T follicular helper cell (primary cell): ENCODE measurements at places on chromosomes 1 and 21.

DNA sequence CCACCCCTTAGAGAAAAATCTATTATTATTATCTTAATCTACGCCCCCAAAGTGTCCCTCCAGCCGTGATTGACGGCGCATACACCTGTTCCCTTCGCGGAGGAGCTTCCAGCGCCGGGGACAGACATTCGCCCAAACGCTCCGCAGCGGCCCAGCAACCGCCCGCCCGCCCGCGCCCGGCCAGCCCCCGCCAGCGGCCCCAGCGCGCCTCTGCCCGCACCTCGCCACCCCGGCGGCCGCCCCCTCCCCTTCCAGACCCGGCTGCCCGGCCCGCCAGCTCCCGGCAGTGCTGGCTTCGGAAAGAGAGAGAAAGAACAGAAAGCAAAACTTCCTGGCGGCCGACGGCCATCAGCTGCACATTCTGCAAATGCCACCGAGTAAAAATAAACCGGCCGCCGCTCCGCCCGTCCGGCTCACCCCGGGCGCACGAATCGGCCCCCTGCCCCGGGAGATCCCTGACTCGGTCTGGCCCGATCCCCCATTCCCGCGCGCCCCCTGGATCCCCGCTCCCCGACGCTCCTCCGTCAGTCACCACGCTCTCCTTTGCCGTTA is 1.6 kb downstream of the CASZ1 start:
- DNase-seq = no peak

- DNase-seq = no peak
Observed at GRCh38 chr1:175708787-175709186, 34.6 kb downstream of the TNR start.

- DNase-seq = no peak
Observed at GRCh38 chr1:164051782-164052181, 507.2 kb upstream of the PBX1 start.

DNA sequence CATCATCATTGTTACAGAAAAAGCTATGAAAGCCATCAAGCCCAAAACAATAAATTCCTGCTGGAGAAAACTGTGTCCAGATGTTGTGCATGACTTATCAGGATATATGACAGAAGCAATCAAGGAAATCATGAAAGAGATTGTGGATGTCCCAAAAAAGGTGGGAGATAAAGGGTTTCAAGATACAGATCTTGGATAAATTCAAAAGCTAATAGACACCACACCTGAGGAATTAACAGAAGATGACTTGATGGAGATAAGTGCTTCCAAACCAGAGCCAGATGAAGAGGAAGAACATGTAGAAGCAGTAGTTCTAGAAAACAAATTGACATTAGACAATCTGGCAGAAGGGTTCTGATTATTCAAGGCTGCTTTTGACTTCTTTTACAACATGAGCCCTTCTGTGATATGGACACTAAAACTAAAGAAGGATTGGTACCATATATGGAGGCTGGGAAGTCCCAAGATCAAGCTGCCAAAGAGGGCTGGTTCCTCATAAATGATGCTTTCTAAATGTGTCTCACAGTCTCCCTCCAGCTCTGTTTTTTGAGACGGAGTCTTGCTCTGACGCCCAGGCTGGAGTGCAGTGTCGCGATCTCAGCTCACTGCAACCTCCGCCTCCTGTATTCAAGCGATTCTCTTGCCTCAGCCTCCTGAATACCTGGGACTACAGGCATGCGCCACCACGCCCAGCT is 32.1 kb upstream of the LRIG2 start:
- no peak for DNase-seq

- peak; percentile 26 for DNase-seq
Observed at GRCh38 chr1:160997323-160998038, 23.5 kb downstream of the F11R start.

GRCh38 chr1:1281533-1282321 is 1.5 kb downstream of the SCNN1D start:
- no peak for DNase-seq

- no peak for DNase-seq
Observed at GRCh38 chr1:70134148-70134547, 71.2 kb downstream of the LRRC40 start.

DNA sequence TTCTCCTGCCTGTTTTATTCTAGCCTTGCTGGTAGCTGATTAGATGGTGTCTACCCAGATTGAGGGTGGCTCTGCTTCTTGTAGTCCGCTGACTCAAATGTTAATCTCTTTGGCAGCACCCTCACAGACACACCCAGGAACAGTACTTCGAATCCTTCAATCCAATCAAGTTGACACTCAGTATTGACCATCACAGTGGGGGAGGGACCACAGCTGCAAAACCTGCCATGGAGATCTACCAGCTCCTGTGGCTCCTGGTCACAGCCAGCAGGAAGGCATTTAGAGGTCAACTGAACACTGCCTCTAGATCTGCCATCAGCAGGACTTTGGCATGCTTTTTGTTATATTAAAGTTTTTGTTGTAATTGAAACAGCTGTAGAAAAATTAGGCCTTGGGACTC is 146.9 kb downstream of the RWDD3 start:
- no peak for DNase-seq

DNA sequence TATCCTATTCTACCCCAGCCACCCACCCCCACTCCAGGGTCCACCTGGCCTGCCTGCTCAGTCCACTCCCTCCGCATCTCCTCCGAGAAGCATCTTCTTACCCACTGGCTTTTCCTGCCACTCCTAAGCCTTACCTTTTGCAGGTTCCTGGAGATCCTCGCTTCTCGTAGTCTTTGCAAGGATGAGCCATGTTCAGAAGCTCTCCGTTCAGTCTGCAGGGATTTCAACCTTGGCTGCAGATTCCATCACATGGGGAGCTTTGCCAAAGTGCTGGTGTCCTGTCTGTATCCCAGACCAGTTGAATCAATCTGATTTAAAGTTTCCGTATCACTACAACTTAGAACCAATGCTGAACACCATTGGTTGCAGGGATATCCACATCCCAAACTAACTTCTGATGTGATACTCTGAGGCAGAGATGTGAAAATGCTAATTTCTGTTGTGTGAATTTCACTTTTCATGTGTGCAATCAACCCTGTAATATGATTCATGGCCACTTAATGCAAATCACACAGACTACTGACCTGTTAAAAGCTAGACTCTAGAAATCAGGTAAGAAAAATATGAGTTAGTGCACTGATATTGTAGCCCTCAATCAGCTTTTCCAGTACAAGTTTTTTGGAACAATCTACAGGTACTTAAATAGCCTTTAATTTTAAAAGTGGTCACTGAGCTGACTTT is 61.9 kb downstream of the CAPN2 start:
- no peak for DNase-seq

DNA sequence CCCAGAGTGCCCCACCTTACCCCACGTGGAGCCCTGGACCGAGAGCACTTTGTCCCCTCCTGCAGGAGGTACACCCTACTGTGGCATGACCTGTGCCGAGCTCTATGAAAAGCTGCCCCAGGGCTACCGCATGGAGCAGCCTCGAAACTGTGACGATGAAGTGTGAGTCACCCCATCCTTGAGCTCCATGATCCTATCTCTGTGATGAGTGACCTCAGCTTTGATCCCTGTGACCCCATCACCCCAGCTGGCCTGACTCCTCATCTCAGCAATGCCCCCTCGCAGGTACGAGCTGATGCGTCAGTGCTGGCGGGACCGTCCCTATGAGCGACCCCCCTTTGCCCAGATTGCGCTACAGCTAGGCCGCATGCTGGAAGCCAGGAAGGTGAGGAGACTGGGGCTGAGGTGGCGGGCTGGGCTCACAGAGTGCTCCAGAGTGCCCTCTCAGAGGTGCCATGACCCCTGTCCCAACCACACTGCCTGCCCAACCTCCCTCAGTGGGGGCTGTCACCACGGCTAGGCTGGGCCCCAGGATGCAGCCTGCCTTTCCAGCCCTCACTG is 16.2 kb upstream of the MPL start:
- no peak for DNase-seq

- peak; percentile 6 for DNase-seq
Observed at GRCh38 chr21:17612023-17612564, 607 bp downstream of the BTG3 start.

GRCh38 chr21:44507673-44508425 is 32.1 kb downstream of the KRTAP10-1 start:
- DNase-seq = no peak

DNA sequence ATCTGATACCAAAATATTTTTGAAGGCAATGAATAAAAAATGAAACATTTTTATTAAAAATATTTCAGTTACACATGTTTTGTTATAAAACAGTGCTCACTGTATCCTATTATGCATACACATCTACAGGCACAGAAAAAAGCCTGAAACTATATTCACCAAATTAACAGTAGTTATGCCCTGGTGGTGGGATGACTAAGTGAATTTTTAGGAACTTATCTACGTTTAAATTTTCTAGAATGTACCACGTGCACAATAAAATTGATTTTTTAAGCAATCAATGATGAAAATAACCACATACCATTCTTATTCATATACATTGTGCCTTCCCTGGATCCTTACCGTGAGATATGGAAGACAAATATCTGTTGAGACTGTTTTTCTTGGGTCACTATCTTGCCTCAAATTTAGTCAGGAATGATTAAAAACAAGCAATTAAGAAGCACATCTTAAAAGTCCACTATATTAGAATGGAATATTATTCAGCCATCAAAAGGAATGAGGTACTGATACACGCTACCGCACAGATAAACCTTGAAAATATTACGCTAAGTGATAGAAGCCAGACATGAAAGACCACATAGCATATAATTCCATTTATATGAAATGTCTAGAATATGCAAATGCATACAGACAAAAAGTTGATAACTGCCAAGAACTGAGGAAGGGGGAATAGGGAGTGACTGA is 17.4 kb downstream of the TP53BP2 start:
- no peak for DNase-seq

DNA sequence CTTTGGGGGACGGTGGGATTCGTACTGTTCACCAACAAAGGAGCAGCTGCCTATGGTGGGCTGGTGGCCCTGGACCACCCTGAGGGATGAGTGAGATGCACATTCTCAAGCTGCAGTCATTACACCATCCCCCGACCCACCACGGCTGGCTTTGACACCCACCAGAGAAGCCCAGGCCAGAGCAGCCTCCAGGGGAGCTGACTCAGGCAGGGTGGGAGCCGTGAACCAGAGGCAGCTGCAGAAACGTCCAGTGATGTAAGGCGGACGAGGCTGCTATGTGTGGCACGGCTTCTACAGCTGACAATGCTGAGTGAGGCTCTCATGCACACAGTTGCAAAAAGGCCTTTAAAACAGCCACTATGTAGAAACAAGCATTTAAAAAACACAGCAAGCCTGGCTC is 40.1 kb downstream of the CHAF1B start:
- no peak for DNase-seq

- DNase-seq = no peak
Observed at GRCh38 chr1:6544831-6545230, 9.5 kb downstream of the NOL9 start.

GRCh38 chr1:30872948-30873263 is 35.7 kb downstream of the SDC3 start:
- DNase-seq = no peak

GRCh38 chr1:219988387-219988786 is 57.9 kb downstream of the EPRS1 start:
- DNase-seq = no peak

- no peak for DNase-seq
Observed at GRCh38 chr1:54284781-54285529, 85.0 kb downstream of the MRPL37 start.

GRCh38 chr1:117760485-117760884 is 154.6 kb downstream of the TENT5C start:
- no peak for DNase-seq

- DNase-seq = no peak
Observed at GRCh38 chr1:31483012-31483946, 70.3 kb downstream of the SERINC2 start.

DNA sequence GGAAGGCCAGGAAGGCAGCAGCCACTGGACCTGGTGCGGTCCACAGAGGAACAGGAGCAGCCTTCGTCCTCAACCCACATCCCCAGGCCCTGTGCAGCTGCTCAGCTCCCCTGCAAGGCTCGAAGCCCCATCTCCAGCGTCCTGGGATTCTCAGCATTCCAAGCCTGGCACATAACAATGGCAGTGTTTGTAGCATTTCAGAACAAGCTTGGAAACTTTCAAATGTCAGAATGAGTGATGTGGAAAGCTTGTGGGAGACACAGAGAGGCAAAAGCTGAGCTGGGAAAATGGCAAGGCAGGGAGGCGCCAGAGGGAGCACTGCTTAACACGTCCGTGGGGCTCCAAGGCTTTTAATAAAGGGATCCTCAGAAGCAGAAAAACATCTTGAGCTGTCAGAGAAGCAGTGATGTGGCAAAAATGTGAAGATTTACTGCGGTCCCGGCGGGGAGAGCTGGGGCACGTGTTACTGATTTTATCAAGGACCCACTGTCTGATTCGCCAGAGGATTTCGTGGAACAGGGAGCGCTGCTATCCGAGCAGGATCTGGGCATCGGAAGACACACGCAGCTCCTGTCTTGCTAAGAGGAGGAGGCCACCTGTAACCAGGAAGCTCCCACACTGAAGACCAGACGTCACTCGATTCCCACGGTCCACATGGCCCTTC is 38.1 kb downstream of the TOMM20 start:
- DNase-seq = no peak

DNA sequence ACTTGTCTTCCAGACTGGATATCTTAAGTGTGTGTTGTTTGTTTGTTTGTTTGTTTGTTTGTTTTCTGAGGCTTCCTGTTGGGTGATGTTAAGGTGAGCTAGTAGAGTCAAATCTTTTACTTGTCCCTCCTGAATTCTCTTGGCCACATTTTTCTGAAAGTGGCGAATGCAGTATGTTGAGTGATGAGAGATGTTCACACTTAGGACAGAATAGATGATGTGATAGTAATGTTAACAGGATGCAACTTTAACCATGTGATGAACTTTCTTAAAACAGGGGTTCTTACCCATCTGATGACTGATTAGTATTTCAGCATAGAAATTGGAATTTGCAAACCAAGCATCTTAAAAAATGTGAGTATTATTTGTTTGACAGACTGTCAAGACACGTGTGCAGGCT is 40.2 kb downstream of the LMO4 start:
- DNase-seq = no peak

DNA sequence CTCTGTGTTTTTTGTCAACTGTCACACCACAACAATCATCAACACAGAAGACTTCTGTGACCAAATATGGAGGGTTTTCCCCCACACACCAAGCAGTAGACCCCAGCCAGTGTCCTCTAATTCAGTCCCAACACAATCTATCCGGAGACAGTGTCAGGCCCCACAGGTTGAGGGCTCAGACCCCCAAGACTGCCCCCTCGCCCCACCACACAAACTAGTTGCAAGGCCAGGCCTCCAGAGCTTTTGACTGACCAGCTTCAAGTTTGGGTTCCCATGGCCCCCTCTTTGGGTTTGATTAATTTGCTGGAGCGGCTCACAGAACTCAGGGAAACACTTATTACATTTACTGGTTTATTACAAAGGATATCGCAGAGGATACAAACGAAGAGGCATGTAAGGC is 37.2 kb downstream of the NEK2 start:
- no peak for DNase-seq
